Hindlimb muscle (tissue), 1 donor: ENCODE measurements at places on chromosomes 4 and X. TPM values are rescaled to one million over a fixed set of nuclear protein-coding genes. Genes with fewer than 3 reads are reported as not detected.

The MAGED4B gene
- polyA plus RNA-seq = 34.2 TPM

The MSL3 gene
- polyA plus RNA-seq = 21.5 TPM

The PPP1R2C gene
- not detected for polyA plus RNA-seq

DNA sequence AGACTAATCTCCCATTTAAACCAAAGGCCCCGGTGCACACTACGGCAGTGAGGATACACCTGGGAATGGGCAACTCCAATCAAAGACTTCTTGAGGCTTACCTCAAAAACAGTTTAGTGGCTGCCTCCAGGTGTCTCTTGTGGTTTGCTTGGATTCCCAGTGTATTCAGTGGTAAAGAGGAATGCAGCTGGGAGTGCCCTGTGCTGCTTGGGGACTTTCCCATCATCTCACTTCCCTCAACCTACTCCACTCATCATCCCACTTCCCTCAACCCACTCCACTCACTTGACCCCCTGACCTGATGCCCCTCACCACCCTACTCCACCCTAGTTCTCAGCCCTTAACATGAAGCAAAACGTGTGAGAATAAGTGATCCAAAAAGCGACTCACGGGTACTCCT, 177.3 kb upstream of the ETNPPL start:
- DNase-seq = no peak

DNA sequence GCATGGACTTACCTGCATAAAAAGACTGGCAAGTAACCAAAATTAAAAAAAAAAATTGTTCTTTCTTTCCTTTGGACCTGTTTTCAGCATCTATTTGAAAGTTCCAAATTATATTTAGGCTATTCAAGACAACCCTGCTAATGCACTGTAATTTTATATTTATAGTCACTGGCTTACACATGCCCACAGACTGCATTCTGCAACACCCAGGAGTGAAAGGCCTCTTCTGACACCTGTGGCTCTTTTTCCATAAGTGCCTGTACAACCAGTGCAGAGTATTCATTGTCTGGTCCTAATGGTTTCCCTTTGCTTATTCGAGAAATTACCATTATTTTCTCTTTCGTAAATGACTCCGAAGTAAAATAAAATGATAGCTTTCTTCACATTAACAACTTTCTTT, 143.3 kb downstream of the RNF150 start:
- DNase-seq = no peak

- DNase-seq = no peak
Measured at GRCh38 chr4:11423465-11423864, 5.2 kb downstream of the HS3ST1 start.

DNA sequence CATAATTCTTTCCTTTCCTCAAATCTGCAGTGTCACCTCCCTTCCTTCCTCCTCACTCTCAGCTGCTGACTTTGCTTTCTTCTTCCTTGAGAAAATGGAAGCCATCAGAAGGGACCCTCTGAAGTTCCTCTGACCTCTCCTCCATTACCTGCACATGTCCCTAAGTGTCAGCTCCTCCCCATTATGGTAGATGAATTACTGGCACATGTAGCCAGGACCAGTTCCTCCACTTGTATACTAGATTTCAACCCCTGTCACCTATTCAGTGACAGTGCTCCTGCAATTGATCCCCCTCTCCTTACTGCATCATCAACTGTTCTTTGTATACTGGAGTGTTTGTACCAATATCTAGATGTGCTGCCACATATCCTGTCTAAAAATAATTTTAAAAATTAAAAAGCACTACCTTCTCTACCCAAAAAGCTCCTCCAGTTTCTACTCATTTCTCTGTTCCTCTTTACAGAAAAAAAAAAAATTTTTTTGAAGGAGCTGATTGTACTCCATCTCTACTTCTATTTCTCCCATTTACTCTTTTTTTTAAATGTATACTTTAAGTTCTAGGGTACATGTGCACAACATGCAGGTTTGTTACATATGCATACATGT, 78.6 kb downstream of the CLCN5 start:
- no peak for DNase-seq

GRCh38 chr4:168651374-168651773, 154.5 kb downstream of the PALLD start:
- DNase-seq = no peak

DNA sequence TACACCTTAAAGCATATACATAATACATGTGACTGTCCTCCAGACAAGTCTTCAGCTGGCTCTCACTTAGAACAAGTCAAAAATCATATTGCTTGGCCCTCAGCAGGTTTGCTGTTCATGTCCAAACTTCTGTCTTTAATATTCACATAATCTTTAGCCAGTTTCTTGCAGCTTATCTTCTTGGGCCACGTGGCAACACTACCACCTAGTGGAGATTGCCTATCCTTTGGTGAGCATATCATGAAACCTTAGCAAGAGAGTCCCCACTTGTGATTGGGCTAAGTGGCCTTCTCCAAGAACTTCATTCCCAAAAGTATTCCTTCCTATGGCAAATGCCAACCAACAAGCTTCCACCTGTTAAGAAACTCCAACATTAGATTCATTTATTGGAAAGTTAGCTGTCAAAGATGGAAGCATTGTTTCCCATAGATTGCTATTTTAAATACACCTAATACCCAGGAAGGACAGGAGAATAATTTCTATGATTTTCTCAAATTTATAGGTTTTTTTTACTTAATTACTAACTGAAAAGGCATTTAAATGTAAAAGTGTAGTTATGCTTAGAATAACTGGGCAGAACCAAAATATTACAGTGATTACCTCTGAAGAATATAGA, 231.9 kb upstream of the INTU start:
- DNase-seq = peak; percentile 81
